KG1 (cell line): ENCODE measurements at places on chromosomes 2 and 18.

DNA sequence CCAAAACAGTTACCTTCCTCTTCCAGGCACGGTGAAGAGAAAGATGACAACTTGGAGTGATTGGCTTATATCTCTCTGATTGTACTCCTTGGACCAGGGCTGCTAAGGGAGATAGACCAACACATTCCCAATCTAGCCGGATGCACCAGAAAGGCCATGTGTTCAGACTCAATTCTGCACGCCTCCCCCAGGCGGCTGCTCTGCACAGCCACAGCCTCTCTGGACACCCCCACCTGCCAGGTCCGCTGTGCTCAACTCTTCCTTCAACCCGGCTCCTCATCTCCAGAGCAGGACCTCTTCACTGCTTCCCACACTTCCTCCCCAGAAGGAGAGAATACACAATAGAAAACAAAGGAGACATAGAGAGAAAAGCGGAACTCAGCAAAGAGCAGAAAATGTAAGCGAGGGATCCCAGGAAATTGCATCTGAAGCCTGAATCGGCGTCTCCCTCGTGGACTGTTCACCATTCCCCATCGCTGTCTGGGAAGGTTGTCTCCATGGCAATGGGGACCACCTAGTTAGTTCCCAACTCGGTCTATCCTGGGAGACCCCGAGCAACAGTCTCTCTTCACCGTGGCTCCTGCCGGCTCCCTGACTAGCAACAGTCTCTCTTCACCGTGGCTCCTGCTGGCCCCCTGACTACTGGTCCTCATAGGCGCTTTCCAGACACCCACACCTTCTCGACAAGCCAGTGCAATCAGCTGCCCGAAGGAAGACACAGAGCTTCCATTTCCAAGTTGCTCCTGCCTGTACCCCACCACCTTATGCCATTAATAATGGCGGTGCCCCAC lies 361.7 kb upstream of the MYT1L start:
- DNase-seq, result no peak

DNA sequence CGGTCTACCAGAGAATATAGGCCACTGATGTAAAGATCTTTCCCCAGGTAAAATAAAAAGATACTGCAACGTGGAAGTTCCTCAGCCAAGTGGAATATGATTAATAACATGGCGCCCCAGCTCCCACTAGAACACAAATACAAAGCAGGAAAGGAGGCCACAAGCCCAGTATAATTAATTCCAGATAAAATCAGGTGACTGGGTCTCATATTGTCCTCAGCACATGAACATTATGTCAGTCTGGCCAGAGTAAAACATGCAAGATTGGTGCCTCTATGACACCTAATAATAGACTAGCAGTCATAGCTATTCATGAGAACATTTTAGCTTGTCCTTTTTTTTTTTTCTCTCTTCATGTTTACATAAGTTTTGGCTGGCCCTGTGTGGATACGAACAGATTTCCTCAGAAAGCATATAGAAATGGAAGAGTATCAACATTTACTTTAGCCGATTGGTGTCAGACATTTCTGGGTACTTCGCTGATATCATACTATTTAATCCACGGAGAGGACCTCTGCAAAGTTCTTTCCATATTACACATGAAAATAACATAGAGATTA lies 523.8 kb upstream of the SETBP1 start:
- no peak for DNase-seq

DNA sequence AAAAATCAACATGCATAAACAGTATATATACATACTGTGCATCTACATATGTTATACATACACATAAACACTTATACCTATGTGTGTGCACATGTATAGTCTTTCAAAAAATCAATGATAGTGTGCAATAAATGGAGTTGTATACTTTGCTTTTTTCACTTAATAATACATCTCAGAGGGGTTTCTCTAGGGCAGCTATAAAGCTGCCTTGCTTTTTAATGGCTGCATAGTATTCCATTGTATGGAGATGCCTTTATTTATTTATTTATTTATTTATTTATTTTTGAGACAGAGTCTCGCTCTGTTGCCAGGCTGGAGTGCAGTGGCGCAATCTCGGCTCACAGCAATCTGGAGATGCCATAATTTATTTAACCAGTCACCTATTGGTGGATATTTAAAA lies 7.4 kb upstream of the RNF125 start:
- no peak for DNase-seq

GRCh38 chr2:2331881-2332280 lies 806 bp upstream of the MYT1L start:
- no peak for DNase-seq

- DNase-seq, result no peak
Observed at GRCh38 chr2:197997083-197997541, 192.7 kb downstream of the PLCL1 start.

DNA sequence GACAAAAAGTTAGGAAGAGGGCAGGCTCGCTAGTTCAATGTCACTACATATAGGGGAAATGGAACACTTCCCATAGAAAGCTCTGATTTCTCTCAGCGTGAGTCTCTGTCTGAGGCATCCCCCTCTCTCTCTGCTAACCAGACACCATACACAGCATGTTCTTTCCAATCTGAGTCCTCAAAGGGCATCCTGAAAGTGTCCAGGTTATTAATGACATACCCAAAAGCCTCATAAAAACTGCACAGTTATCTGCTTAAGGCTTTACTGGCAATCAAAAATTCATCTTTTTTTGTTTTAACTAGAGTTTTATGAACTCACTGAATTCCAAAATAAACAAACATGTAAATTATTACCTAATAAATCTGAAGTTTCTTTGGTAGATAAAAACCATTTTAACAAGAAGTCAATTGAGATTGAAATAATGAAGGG lies 137.4 kb downstream of the AFF3 start:
- DNase-seq, result no peak

GRCh38 chr2:222842491-222843174 lies 18.2 kb upstream of the ACSL3 start:
- DNase-seq, result peak; percentile 28

- no peak for DNase-seq
Observed at GRCh38 chr2:120064664-120065063, 51.8 kb downstream of the EPB41L5 start.

- no peak for DNase-seq
Observed at GRCh38 chr2:218659988-218660358, 490 bp downstream of the BCS1L start.

GRCh38 chr2:49248506-49248905 lies 94.2 kb upstream of the FSHR start:
- no peak for DNase-seq

DNA sequence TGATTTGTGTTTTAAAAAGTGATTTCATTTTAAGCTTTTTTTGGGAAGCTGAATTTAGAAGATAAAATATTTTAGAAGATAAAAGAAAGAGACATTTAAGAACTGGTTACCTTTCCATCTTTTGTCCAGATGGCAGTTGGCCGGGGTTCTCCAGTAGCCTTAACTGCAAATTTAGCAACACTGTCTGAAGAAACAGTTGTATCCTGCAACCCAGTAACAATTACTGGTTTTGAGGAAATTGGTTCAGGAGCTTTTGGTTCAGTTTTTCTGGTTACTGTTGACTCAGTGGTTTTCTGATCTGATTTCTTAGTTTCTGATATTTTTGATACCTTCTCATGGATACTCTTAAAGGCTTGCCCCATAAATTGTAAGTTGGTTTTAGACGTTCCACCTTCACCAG lies 49.9 kb downstream of the PLEKHA3 start:
- no peak for DNase-seq

DNA sequence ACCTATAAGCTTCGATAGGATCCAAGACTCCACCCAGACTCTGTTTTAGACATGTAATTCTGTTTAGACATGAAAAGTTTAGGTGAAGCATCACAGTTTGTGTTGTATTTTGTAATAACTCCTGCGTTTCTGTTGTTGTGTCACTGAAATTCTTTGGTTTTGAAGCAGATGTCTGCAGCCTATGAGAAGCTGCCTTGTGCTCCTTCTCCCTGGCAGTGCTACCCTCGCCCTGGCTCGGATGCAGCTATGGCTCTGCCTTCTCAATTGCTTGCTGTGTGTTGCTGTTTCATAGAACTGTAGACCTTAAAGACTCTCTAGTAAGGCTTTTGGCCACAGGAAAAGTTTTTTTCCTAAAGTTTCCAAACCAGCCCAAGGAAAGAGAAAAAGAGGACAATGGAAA lies 40.2 kb upstream of the ZNF638 start:
- no peak for DNase-seq

GRCh38 chr2:209556354-209556961 lies 132.6 kb downstream of the MAP2 start:
- DNase-seq, result no peak

DNA sequence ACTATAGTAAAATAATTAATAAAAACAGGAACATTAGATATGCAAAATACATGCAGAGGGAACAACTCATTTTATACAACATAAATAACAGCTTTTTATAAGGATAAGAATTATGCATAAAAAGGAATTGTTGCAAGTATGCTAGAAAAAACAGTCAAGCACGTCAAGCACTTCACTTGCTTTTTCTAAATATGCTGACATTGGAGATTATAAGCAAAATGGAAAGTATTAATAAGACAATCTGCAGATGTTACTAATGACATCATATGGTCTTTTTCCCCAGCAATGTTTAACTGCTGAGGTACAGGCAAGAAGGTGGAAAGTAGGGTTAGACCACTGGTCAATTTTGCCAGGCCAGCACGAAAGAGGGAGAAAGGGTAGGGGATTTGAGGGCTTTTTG lies 111.7 kb downstream of the HIBCH start:
- no peak for DNase-seq

DNA sequence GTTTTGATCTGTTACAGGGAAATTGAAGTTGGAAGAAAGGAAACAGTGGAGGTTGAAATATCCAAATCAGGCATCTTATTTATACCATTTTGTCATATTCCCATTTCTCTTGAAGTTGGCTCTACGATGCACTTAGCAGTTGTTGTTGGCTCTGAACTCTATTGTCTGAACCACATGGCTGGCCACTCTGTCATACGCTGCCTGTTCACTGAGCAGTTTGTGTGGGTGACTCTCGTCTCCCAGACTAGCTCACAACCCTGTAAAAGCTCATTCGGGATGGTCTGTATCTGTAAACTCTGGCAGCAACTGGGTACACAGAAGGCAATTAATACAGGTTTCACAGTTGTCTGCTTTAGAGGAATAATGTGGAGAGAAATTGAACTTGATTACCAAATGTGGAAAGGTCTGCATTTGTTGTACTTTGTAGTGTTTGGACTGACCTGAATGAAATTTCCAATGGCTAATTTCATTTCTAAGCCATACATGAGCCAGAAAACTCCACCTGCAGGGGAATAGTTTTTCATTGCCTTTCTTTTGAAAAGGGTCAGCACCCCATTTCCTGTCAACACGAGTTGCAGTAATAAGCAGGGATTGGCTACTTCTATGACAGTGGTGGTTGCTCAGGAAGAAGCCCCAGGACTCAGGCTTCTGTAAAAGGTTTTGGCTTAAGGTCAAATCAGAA lies 378.2 kb downstream of the OSR1 start:
- no peak for DNase-seq

- no peak for DNase-seq
Observed at GRCh38 chr2:40283111-40283909, 168.6 kb downstream of the SLC8A1 start.

DNA sequence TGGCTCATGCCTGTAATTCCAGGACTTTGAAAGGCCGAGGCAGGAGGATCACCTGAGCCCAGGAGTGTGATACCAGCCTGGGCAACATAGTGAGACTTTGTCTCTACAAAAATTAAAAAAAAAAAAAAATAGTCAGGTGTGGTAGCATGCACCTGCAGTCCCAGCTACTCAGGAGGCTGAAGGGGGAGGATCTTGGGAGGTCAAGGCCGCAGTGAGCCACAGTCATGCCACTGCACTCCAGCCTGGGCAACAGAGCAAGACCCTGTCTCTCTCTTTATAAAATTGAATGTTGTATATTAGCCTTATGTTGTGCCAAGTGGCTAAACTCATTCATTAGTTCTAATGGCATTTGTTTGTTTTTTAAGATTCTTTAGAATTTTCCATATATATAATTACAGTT lies 207.7 kb upstream of the COPS8 start:
- DNase-seq, result no peak

DNA sequence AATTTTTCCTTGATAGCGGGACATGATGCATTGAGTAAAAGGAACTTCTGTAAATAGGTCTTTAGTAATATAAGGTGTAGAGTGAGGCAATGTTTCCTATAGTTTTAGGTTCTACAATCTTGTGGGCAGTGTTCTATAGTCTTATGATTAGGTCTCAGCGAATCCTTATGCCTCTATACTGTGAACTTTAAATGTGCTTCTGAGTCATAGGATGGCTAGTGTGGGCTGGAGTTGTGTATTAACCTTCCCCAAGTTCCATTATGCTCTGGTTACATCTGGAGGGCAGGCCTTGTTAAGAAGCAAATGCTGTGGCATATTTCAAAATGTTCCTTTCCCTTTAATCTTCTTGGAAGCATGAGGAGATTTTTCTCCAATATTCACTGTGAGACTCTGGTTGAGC lies 73.5 kb downstream of the ROCK2 start:
- no peak for DNase-seq

DNA sequence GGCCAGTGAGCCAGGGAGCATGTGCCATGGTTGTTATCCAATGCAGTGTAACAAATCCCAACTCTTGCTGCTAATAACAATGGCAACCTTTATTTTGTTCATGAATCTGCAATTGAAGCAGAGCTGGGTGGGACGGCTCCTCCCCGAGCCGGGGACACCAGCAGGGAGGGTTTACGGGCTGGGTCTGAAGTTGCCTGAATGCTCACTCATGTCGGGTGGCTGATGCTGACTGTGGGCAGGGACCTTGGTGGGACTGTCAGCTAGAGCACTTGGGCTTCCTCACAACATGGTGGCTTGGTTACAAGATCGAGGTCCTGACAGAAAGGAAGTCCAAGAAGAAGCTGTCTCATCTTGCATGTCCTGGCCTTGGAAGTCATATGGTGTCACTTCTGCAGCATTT lies 264.5 kb downstream of the NDUFA10 start:
- DNase-seq, result no peak

- no peak for DNase-seq
Observed at GRCh38 chr2:191889931-191890330, 43.0 kb upstream of the CAVIN2 start.

DNA sequence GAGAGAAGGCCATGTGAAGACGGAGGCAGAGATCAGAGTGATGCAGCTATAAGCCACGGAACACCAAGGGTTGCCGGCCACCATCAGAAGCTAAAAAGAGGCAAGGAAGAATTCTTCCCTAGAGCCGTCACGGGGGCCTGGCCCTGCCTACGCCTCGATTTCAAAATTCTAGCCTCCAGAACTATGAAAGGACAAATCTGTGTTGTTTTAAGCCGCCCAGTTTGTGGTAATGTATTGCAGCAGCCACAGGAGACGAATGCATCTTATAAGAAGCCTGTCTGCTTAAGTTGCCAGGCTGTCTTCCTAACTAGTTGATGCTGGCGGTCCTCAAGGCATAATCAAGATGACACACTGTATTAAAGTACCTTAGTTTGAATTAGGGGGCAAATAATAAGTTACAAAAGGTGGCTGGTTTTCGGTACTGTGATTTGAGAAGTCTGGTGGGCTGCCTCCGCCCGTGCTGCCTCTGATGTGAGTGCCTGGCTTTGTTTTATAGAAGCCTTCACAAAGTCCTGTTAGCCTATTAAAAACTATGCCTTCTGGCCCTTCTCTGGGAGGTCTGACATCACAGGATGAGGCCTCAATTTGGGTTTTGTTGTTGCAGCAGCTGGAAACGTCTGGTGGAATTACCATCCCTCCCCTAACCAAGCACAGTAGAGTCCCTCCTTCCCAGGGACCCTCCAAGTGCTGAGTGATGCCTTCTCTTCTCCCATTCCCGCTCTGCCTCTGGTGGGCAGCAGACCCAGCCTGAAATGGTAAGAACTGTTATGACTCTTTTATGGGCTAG lies 53.6 kb downstream of the SRD5A2 start:
- DNase-seq, result no peak

- no peak for DNase-seq
Observed at GRCh38 chr2:165989851-165990250, 36.3 kb upstream of the TTC21B start.
